Fibroblast of upper back skin (primary cell): ENCODE measurements at places on chromosomes 2 and 18.

DNA sequence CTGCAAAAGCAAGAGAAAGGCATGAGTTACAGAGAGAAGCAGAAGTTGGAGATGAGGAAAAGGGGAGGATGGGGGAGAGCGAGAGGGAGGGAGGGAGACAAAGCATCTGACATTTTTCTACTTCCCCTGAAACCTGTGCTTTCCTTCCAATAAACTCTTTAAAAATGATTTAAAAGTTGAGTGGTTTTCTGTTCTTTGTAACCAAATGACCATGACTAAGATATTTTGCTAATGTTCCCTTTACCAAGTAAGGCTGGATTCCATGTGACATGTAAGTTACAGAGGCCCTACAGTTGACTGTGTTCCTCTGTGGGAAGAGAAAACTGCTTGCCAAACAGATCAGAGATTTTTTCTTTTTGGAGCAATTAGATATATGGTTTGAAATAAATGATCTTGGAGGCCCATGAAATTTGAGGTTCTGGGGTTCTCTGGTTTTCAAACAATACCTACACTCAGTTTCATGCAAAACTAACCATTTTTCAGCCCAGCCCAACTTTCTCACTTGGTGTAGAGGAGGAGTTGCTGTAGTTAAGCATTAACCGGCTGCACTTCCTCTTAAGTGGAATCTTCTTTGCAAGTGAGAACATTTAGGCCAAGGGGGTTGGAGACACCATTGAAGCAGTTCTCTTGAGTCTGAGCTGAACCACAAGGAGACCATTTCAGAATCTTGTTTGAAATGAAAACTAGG, 34.5 kb downstream of the INSIG2 start:
- DNase-seq: no peak

DNA sequence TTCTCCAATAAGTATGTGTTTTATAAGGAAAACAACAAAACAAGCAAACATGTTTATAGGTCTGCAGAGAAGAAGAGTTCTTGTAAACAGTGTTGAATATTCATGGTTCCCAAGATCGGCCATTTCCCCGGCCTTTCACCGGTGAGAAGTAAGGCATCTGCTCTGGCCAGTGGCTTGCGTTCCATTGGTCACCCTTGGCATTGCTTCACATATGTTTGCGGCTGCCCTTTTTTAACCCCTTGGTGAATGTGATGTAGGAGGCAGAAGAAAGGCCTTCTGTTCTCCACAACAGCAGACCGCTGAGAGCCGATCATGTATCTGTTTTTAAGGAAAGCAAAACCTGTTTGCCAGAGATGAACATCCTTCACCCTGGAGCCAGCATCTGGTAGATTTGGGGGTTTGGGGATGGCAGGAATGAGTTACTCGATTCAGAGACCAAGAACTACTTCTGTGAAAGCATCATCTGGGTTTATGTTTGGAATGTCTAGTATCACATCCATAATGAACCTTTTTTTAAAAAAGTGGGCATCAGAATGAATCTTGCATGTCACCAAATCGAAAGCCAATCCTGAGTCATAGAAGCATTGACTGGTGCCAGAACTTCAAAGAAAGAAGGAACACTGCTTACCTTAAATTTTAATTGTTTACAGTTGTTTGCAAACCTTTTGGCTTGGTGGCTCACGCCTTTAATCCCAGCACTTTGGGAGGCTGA, 112.3 kb downstream of the AGAP1 start:
- peak; percentile 58 for DNase-seq

DNA sequence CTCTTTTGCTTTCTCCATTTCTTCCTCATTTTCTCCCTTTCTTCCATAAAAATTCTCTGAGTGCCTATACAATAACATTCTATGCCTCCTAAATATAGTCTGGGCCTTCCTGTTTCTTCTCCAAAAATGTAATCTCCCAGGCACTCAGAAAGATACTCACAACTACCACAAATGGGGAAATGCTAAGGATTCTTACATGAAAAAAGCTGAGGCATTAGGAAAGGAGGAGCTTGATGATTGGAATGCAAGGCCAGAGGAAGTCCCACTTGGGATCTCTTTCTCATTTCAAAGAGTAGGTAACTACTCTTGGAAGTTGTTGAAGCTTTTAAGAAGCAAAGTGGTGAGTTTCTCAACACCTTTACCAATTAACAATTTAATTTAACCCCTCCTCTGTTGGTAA, 3.4 kb downstream of the VSNL1 start:
- DNase-seq: peak; percentile 81

DNA sequence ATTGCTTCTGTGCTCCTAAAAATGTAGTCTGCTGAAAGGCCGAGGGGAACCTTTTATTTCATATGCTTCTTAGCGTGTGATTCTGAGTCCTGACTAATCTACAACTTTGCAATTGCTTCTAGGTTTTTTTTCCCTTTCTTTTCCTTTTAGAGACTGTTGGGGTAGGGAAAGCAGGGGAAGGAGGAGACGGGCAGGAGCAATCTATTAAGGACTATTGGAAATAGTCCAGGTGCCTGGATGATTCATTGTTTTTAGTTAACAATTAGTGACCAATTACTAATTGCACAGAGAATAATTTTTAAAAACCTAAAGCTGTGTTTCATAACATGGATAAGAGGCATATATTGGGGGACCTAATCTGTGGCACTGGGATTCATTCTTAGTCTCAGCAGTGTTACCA, 49.4 kb upstream of the STON1 start:
- no peak for DNase-seq

DNA sequence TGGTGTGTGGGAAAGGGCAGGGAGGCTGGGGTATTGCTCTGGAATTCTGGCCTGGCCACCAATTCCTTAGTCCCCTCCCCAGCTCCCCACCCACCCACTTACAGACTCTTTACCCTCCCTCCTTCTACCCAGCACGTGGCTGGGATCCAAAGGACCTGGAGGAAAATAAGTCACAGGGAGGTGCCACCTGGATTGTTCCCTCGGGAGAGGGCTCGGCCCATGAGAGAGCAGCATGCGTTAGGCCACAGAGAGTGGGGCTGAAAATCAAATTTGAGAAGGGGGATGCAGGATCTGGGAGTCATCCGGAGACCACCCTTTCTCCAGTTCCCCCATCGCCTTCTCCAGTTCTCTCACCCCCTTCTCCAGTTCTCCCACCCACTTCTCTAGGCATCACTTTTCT, 3.0 kb downstream of the ASPRV1 start:
- no peak for DNase-seq

GRCh38 chr2:70851704-70852103, 16.1 kb upstream of the CD207 start:
- peak; percentile 7 for DNase-seq

DNA sequence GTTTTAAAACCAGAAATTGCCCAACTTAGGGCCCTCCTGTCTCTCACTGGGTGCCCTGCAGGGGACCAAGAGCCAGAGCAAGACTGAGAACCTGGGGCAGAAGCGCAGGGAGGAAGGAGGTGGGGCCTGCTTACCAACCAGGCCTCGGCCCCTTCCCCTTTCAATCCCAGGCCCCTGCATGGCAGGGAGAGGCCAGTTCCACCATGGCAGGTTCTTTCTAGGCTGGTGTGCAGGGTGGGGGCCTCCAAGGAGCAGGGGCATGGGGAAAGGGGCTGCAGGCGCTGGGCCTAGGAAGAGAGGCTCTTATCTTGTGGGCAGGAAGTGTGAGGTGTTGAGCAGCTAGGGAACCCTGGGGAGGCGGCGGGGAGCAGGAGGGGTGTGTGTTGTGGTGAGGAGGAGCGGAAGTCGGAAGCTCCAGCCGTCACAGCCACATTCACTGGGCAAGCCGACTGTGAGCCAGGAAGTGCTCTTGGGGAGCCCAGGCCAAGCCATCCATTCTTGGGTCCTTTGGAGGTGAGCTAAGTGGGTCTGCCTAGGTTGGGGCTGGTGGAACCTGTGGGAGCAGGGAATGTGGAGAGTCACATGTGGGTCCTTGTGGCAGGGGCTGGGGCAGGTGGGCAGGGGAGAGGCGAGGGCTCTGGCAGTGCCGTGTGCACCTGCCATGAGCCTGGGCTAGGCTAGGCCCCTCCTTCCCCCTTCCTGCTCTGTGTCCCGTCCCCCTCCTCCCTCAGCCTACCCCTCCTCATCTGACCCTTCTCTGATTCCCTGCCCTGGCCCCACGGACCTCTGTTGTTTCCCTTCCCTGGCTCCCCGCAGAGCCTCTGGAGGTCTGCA, at the start of gene PSD4:
PSD4 (plus strand) TSS at position 430 of the 834 bp plus-strand sequence. CDS start 8,486 bp downstream, outside the sequence.
- DNase-seq: no peak

GRCh38 chr2:80887841-80888378, 583.4 kb upstream of the LRRTM1 start:
- no peak for DNase-seq

- DNase-seq: peak; percentile 56
Observed at GRCh38 chr18:48706731-48707130, 167.9 kb downstream of the CTIF start.

- DNase-seq: peak; percentile 21
Observed at GRCh38 chr2:109647636-109648035, 33.5 kb downstream of the SOWAHC start.

GRCh38 chr2:226995625-226996041, 159.8 kb downstream of the RHBDD1 start:
- DNase-seq: peak; percentile 77

GRCh38 chr2:70367722-70368323, 66.0 kb upstream of the FAM136A start:
- no peak for DNase-seq

DNA sequence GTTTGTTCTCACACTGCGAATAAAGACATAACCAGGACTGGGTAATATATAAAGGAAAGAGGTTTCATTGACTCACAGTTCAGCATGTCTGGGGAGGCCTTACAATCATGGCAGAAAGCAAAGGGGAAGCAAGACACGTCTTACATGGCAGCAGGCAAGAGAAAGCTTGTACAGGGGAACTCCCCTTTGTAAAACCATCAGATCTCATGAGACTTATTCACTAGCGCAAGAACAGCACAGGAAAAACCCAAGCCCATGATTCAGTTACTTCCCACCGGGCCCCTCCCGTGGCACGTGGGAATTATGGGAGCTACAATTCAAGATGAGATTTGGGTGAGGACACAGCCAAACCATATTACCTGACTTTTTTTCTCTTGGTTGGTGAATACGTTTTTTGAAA, 51.3 kb downstream of the TMEM247 start:
- no peak for DNase-seq

DNA sequence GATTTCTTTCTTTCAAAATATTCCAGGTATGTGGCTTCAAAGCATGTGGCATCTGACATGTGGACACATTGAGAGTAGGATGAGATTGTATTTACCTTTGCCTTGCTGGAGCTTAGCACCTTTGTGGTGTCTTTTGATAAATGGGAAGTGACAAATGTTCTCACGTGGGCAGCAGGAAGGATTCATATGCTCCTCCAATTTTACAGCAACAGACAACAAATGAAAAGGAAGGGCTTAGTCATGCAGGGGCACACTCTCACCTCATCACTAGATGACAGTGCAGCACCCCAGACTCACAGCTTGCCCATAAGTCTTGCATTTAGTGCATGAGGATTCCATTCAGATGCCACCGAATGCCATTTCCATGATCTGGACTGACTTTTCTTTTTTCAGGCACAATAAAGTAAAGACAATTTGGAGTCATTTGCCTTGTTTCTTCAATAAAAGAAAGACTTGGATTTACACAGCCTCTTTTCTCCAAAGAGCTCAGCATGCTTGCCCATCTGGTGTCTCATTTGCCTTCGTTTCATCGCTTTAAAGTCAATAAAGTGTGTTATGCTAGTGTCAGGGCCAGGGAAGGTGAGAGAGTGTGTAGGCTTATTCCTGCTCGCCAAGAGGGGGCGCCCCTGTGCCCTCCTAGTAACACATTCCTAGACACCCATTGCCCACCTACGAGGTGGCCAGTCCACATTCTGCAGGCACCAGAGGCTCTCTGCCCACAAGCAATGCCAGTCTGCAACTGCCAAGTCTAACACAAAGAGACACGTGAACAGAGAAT, 39.6 kb upstream of the DAPL1 start:
- no peak for DNase-seq

- DNase-seq: no peak
Observed at GRCh38 chr2:189530965-189531637, 49.5 kb downstream of the SLC40A1 start.

DNA sequence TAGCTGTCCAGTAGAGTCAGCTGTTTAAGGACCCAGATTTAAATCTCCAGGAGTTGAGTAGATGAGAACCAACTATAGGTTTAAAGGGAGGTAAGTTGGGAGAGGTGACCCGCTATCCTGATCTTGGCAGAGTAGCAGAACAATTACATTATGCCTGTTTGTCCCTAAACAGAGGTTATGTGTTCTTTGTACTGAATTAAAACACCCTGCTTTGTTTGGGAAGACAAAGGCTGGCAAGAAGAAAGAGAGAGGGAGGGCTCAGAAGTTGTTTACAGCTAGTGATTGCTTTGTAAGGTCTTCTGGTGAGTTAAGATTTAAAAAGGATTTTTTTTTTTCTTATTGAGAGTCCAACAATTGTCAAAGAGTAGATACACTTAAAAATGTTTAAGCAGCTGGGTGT, 37.3 kb downstream of the USP14 start:
- DNase-seq: no peak

GRCh38 chr2:29518010-29518409, 402.8 kb downstream of the CLIP4 start:
- peak; percentile 69 for DNase-seq

DNA sequence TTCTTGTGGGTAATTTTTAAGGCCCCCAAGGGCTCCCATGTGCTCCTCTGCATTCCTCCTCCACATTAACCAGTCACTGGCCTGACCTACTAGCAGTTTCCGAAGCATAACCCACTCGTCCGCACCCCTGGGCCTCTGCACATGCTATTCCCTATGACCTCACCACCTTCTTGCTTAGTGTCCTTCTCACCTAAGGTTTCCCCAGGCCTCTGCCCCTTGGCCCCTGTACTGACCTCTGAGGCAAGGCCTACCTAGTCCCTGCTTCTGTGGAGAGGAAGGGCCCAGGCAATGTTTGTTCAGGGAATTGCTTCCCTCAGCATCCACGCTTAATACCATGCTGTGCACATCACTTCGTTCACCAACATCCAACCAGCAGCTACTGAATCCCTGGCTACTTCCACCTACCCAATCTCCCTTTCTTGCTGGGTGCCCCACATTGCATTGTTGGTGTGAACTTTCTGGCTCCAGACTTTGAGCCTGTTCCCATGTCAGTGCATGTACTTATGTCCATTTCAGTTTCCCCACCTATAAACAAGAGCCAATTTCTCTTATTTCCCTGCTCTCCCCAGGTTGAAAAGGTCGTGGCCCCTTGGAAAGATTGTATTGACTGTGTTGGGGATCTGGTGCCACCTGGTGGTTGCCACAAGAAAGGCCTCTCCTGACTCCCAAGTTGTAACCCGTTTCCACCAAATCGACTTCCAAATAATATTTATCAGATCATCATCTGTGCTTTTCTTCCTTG, 19.2 kb upstream of the TMEM177 start:
- DNase-seq: peak; percentile 25

- DNase-seq: no peak
Observed at GRCh38 chr2:238949710-238950345, 101.9 kb downstream of the TWIST2 start.

GRCh38 chr2:9548506-9548905, 7.1 kb downstream of the ADAM17 start:
- peak; percentile 18 for DNase-seq

GRCh38 chr2:104826016-104826415, 27.9 kb upstream of the POU3F3 start:
- peak; percentile 13 for DNase-seq

- no peak for DNase-seq
Observed at GRCh38 chr2:48978131-48978530, 176.2 kb downstream of the FSHR start.
